Activated CD4-positive, alpha-beta T cell treated with anti-CD3 and anti-CD28 coated beads, Interleukin-2, Interleukin-6, amounts not matched to agents 100 ng/mL and 50 ng/mL, durations not matched to agents 16 hours and 8 hours (primary cell): ENCODE measurements at places on chromosomes 6 and 20.
A peak's percentile ranks its signal among the peaks of the same experiment; 100 is the strongest.

DNA sequence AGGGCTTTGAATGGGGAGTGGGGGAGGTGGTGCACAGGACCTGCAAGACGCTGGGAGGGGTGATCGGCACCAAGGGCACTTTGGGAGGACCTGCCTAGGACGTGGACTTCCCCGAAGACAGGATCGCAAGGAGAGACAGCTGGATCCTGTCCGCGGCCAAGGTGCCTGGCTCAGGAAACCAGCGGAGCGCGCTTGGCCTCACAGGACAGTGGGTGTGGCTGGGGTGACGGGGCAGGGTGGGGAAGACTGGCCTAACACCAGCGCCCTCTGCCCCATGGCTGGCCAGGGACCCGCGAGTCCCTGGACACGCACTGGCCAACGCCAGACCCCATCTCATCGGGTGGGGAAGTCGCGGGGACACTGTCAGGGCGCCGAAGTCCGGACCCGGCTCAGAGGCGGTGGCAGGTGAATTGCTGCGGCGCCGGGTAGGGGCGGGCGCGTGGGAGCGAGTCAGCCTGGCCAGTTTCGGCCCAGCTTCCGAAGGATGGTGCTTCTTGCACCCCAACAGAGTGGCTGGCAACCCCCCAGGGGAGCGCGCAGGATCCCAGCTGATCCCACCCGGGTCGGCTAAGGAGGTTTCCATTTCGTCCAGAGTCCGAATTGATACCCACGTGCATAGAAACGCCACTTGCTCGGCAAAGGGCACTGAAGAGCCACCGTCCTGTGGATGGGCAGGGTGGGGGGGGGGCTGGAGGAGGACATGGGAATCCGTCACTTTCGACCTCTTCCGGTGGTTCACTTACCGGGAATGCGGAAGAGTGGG, 785 bp upstream of the THBD start:
- no peak for DNase-seq

GRCh38 chr6:89830170-89830809, 610 bp downstream of the CASP8AP2 start:
- no peak for DNase-seq

- DNase-seq, result peak; percentile 9
Observed at GRCh38 chr6:83270971-83271719, 78.0 kb downstream of the RWDD2A start.

- peak; percentile 16 for DNase-seq
Observed at GRCh38 chr6:98833307-98834059, 891 bp upstream of the POU3F2 start.

DNA sequence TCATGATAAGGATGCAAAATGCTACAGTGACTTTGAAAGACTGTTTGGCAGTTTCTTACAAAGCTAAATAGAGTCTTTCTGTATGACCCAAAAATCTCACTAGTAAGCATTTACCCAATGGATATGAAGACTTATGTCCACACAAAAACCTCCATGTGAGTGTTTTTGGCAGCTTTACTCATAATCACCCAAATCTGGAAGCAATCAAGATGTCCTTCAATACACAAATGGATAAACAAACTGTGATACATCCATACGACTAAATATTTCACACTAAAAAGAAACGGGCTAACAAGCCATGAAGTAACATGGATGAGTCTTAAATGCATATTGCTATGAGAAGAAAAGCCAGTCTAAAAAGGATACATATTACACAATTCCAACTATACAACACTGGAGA, 117.2 kb downstream of the PDE10A start:
- no peak for DNase-seq

DNA sequence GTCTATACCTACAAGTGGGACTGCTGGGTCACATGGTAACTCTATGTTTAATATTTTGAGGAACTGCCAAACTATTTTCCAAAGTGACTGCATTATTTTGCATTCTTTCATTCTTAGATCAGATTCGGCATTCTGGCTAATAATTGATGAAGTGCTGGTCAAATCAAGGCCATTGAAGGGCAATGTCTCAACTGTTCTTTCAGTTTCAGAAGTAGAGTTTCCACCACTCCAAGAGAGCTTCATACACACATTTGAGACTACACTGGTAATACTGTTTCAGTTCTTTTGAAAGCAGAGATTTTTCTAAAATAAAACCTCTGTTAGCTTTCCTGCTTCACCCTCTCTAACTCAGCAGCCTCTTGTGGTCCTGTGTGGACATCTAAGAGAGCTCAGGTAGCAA, 154.5 kb downstream of the CFAP61 start:
- no peak for DNase-seq

- DNase-seq, result no peak
Observed at GRCh38 chr6:41713159-41713649, 22.2 kb downstream of the TFEB start.

GRCh38 chr20:6506906-6507305, 260.6 kb upstream of the BMP2 start:
- no peak for DNase-seq

- no peak for DNase-seq
Observed at GRCh38 chr6:11766589-11767450, 11.8 kb downstream of the ADTRP start.
